D341Med (cell line): ENCODE measurements at places on chromosomes 3 and 15.
A peak's percentile ranks its signal among the peaks of the same experiment; 100 is the strongest.

DNA sequence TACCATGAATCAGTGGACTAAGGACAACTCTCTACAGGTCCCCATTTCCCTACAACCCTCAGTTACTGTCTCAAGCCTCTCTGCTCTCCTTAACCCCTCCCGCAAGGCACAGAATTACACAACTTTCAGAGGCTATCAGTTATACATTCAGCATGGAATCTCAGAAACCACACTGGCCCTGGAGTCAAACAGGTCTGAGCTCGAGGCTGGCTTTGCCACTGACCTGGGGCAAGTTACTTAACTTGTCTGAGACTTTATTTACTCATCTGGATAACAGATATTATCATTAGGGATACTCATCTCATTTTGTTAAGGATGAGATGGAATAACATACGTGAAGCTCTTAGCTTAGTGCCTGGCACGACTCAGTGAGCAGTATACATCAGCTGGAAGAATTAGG is 95.2 kb downstream of the WDR76 start:
- DNase-seq = no peak

DNA sequence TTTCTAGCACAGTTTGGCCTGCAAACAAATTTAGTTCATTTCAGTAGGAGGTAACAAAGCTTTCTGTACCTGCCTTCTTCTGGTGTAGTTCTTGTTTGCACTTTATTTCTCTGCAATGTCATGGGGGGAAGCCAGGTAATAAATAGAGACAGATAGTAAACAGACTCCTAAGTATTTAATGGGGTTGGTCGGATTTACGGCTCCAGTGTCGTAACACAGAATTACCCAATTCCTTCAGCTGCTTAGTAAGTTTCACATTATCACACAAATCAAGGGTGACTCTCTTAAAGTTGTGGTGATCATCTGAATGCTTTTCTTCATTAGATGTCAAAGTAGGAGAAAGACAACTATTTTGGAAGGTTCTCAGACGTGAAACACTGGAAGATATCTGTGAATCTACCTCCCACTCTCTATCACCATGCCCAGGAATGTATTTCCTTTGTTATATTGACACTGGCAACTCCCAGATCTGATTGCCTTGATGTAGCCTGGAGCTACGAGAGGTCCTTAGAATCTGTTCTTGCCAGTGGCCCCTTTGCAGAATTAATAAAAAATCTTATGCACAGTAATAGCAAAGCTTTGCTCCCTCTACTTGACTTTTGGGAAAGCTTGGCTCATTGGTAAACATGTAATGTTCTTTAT is 25.0 kb upstream of the TMC3 start:
- no peak for DNase-seq

DNA sequence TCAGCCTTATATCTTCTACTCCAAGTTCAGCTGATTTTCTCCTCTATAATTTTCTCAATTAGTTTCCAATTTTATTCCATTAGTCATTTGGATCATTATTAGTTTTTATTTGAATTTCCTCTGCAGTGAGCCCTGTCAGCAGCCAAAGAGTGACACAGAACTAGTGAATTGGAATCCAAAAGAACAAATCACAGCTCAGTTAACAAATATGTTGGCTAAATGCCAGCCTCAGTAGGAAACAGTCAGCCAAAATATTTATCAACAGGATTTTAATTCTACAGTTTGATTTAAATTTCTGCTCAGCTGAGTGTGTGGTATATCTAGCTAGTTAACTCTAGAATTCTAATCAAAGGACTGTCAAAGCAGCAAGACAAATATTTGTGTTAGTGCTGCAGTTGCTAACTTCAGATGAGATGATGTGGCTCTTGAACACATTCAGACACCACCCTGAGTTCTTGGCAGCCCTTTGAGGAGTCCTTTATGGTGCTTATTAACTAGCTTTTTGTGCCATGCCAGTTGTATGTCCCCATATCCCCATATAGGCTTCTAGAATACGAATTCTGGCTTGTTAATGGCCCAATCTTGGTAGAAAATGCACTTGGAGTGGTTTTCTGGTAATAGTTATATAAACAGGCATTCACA is 194.5 kb downstream of the CPNE4 start:
- DNase-seq = no peak

- DNase-seq = no peak
These were observed 589.8 kb upstream of the DPPA4 start for GRCh38 chr3:109927161-109927560.

GRCh38 chr3:10546181-10546624 is 40.8 kb upstream of the ATP2B2 start:
- no peak for DNase-seq

DNA sequence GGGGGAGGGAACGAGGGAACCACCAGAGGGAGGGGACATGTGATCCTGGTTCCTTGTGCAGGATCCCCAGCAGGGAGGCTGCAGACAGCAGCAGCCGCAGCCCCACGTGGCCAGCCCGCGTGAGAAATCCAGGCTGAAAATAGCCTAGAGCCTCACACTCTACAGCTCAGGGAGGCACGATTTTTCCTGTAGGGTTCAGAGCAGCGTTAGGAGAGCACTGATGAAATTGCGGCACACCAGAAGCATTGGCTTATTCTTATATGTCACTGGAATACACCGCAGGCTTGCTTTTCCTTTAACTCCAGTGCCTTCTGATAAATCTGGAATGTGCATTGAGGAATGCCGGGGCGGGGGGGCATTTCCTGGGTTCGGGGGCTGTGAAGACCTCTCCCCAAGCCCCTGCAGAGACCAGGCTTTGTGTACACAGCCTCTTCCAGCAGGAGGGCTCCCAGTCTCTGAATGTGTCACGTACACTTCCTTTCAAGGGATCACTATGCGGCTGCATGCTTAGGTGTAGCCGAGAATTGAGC is 193.0 kb downstream of the ATP10A start:
- no peak for DNase-seq

DNA sequence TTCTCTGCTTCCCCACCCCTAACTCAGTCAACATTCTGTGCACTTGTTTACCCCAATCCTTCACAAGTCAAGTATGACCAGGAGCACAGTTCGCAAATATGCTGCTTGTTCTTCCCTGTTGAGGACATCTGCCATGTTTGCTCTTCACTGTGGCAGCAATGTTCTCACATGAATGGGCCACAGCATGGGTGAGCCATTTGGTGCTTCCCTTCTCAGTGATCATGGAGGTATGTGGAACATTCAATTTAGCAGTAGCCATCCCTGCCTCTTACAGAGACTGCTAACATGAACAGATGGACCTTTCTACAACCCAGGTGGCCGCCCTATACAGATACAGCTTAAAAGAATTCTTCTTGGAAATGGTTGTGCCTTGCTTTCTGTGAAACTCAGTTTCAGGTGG is 660.1 kb upstream of the SGO1 start:
- no peak for DNase-seq

DNA sequence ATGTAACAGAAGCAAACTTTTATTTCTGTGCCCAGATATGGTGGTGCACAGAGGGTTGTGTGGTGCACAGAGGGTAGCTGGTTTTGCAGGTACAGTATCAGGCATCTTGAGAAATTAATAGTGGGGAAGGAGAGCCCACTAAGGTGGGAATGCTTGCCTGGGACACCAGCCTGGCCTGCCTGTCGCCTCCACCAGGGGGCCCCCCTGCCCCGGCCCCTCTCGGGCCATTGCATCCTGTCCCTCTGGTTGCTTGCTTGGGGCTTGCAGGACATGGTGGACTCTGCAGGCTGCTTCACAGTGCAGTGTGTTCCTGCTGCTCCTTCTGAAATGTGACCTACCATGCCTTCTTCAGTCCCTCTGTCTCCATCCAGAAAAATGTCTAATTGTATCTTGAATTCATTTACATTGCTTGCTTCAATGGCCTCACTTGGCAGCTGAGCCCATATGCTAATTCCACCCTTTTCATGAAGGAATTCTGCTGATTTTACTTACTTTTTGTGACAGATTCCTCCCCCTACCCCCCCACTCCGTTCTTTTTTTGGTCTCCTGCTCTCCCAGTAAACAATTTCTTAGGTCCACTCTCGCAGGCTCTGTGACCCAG is 73.6 kb downstream of the EEFSEC start:
- DNase-seq = peak; percentile 87

DNA sequence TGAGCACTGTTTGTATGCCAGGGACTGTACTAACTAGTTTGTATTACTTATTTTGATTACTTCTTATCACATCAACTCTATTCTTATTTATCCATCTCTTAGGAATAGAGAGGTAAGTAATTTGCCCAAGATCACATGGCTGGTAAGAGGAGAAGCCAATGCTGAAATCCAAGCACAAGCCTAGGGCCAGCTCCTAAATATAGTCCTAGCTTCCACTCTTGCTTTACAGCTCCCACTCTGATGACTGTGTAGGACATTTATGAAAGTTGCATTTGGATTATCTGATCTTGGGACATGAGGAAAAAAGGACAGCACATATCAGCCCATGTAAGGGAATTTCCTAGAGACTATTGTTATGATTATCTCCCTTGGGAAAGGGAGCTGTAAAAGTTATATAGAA is 58.1 kb downstream of the GTF2E1 start:
- DNase-seq = no peak

- DNase-seq = no peak
These were observed 14.7 kb downstream of the TIMP4 start for GRCh38 chr3:12143949-12144504.

- DNase-seq = no peak
These were observed 9.0 kb upstream of the KIF23 start for GRCh38 chr15:69405110-69405509.

DNA sequence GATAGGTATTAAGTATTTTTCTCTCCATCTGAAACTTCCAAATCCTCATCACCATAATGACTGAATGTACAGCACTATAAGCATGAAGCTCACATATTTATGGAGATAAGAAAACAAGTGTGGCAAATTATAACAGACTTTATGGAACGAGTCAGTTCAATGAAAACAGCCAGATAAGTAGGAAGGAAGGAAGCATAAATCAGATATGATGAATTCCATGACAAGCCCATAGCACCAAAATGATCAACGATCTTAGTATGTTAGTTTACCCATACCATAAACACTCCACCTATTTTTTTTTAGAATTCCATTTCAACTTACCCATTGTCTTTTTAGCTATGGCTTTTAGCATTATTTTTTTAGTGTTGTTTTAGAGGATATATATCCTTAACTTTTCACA is 169.5 kb downstream of the TNIK start:
- DNase-seq = no peak

DNA sequence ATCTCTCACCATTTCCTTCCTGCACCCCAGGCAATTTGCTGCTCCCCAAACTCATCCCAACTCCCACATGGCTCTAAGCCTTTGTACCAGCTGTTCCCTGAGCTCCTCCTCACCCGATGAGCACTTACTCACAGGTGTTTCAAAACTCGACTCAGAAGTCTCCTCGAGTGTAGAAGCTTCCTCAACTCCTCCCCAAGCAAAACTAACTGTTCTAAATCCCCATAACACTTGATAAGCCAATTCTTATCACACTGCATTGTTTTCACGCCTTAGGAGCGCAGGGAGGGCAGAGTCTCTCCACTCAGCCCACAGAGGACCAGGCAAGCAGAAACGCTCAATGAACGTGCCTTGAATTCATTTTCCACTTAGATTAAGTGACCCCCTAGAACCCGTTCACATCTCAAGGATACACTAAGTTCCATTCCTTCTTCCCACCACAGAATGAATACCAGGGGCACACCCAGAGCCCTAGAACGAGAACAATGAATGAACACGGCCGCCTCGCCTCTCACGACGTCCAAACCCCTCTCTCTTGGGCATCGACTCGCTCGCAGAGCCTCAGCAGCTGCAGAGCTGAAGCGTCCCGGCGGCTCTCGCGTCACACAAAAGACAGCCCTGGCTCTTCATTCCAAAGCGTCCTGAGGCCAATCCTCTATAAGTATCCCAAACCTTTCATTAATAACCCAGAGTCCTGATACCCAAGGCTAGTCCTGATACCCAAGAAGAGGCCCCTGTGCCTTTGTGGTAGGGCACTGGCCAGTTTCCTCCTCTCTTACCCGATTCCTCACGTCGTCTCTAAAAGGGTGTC is 1.1 kb downstream of the RAF1 start:
- DNase-seq = peak; percentile 54

- DNase-seq = no peak
These were observed 831.0 kb downstream of the TUSC7 start for GRCh38 chr3:117540597-117540996.

GRCh38 chr3:148223266-148223665 is 474.4 kb upstream of the AGTR1 start:
- DNase-seq = no peak

GRCh38 chr3:98574132-98574531 is 19.3 kb downstream of the CPOX start:
- DNase-seq = no peak

DNA sequence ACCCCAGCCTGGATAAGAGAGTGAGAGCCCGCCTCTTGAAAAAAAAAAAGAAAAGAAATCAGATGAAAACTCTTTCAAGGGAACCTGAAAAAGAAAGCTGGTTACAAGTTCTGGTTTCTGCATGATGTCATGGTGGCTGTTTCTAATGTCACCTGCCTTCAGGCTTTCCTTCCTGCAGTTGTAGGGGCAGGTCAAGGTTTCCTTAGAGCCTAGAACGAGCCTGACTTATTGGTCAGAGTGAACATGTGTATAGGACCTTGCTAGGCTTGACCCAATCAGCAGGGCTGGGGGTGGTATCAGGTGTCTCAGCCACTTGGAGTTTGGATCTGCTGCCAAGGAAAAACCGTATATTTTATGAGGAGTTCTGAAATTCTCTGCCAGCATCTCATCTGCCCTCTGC is 3.8 kb downstream of the IVD start:
- no peak for DNase-seq

DNA sequence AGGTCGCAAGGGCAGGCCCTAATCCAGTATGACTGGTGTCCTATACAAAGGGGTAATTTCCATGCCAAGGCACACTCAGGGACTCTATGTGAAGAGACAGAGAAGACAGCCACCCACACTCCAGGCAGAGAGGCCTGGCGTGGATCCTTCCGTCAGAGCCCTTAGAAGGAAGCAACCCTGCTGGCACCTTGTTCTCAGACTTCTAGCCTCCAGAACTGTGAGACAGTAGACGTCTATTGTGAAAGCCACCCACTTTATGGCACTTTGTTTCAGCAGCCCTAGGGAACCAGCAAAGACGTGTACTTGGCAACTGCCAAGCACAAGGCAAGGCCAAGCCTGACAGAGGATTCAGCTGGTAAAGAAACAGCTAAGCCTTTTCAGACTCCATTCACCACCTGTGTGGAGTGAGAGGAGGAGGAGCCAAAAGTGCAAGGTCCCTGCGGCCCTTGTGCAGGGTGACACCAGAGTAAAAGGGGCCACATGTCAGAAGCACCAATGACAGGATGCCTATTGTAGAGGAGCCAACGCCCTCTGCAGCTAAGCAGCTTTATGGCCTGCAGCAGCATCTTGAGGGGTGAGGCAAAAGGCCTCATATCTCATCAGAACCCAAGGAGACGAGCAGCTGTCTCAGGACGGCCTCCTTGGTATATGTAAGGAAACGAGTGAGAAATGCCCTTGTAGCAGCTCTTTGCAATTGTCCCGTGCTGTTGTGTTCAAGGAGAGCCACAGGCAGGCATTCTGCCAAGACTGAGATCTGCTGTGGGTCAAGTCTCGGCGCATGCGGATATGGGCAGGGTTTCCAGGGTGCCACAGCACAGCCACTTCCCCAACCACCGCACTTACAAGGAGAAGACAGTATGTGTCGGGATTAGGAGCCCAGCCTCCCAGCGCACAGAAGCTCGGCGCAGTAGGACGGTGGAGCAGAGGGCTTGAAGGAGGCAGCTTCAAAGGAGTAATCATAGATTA is 121.5 kb upstream of the LIPC start:
- no peak for DNase-seq
